Fibroblast of skin of scalp (primary cell): ENCODE measurements at places on chromosomes 7 and 10.
A peak's percentile ranks its signal among the peaks of the same experiment; 100 is the strongest.

DNA sequence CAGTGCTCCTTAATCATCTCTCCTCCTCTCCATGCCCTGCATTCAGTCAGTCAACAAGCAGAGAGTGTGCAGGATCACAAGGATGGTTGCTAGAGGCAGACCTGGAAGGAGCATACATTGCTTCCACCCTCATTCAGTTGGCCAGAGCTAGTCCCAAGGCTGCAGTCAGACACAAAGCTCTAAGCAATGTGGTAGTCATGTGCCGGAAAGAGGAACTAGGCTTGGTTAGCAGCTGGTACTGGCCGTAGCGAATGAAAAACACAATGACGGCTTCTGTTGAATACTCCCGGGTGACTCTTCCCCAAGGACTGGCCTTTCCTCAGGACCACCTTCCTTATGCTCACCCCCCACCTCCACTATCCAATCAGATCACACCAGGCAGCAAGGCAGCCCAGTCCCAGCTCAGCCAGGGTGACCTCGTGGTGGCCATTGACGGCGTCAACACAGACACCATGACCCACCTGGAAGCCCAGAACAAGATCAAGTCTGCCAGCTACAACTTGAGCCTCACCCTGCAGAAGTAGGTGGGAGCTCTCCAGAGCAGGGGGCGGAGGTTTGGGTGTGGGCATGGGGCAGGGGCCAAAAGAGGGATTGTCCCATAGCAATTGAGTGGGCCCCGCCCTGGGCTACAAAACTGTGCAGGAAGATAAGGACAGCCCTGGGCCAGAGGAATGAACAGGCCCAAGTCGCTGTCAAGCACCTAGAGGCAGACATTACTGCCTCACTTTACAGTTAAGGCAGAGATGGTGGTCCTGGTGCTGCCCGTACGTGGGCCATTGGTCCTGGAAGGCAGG is 10.9 kb downstream of the LDB3 start:
- DNase-seq: no peak

DNA sequence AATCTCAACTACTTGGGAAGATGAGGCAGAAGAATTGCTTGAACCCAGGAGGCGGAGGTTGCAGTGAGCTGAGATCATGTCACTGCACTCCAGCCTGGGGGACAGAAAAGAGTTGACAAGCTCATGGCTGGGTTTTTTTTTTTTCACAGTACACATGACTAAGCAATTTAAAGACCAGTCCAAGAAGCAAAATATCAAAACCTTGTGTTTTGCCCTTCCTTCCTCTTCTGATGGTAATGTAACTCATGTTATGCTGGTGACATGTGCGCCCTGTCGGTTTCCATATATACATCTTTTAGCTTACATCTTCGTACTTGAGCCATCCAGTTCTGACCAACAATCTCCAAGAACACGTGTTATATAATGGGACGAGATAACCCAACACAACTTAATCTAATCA is 237.7 kb upstream of the PLXDC2 start:
- DNase-seq: no peak

DNA sequence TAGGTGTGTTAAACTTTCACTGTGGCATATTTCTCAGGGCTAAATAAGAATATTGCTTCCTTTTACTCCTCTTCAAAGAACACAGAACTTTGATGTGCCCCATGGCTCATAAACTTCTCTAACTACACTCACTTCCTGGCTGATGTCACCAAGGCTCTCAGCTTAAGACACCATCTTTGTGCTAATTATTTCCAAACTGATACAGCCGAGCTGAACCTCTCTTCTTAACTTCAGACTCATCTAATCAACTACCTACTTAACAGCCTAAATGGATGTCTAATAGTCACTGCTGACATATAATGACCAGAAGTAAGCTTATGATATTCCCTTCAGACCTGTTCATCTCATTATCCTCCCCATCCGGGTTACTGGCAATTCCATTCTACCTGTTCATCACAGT is 3.6 kb downstream of the C10orf67 start:
- peak; percentile 21 for DNase-seq

DNA sequence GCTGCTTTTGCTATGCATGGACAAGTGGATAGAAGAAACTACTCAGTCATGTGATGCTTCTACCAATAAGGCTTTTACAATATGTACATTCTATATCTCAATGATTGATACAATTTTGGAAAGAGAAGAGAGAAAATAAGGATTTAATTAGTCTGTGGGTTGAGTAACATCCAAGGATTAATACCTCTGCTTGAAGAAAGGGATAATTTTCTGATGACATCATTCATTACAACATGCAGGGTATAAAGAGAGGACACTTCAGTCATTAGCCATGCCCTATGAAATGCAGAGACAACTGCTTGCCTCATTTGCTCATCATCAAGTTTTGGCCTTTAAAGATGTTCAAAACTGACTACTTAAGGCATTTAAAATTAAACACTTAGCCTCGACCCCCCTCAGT is 237.3 kb downstream of the AHR start:
- peak; percentile 82 for DNase-seq
